Tibial artery (tissue), 4 donors: ENCODE measurements at places on chromosomes 13 and 19.
A peak's percentile ranks its signal among the peaks of the same experiment; 100 is the strongest.

GRCh38 chr13:48132961-48133360 is 38.1 kb upstream of the MED4 start:
- no peak for DNase-seq

DNA sequence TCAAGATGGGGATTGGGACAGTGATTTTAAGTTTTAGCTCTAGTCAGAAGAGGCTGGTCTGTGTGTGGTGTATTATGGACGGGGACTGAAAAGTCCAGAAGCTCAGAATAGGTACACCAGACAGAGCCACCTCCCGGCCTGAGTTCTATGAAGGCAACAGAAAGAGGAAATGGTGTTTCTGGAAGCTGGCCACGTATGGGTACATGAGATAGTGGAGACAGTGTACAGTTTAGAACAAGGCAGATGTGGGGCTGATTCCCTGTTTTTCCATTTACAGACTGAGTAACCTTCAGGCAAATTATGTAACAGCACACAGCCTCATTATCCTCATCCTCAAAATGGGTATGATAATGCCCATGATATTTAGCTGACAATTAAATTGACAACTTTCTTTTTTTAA is 1.3 kb downstream of the ZNF175 start:
- no peak for DNase-seq

DNA sequence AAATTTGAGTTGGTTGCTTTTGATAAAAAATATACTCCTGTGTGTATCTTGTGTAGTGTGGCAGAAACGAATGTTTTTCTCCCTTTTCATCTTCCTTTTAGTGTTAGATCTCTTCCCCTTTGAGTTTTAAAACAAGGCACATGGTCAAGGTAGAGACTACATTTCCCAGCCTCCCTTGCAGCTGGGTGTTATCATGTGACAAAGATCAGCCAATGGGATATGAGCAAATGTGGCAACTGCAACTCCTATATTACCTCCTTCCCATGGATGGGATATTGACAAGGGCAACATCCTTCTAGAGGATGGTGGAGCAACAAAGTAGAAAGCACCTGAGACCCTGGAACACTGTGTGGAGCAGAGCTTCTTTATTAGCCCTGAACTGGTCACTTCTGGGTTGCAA is 42.4 kb downstream of the ADGRE3 start:
- DNase-seq = no peak

GRCh38 chr19:40597329-40597838 is 3.8 kb upstream of the LTBP4 start:
- DNase-seq = no peak

DNA sequence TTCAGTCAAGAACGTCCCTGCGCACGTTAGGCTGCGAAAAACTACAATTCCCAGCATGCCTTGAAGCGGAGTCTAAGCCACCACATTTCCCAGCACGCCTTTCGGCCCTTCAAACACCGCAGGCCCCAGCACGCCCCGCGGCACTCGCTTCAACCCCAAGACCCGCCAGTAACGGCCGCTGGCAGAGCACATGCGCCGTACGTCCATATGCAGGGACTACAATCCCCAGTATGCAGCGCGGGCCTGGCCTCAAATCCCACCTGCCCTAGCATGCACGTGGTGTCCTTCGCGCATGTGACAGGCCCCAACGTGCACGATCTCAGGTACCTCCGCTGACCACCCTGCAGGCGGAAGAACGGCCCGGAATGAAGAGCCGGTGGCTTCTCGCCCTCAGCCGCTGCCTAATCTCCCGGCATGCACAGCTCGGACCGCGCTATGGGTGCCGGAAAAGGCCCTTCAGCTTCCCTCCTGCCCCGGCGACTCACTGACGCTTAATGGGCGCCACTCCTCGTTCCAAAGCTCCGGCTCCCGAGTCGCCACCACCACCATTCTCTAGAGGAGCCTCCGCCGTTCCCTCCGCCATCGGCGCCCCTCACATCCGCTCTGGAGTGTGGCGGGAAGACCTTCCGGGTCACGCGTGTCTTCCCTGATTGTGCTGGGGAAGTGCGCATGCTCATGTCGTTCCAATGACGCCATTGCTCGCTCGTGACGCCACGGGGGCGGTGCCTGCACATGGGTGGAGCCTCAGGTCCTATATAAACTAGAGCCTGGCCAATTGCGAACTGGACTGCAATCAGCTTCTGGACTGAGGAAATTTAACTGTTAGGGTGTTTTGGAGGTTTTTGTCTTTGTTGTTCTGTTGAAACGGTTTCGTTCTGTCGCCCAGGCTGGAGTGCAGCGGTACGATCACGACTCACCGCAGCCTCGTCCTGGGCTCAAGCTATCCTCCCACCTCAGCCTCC is at the start of gene DUS3L:
DUS3L (minus strand) TSS at position 605 of the 962 bp plus-strand sequence; CDS start at position 583, 22 bp downstream.
- DNase-seq = peak; percentile 97

DNA sequence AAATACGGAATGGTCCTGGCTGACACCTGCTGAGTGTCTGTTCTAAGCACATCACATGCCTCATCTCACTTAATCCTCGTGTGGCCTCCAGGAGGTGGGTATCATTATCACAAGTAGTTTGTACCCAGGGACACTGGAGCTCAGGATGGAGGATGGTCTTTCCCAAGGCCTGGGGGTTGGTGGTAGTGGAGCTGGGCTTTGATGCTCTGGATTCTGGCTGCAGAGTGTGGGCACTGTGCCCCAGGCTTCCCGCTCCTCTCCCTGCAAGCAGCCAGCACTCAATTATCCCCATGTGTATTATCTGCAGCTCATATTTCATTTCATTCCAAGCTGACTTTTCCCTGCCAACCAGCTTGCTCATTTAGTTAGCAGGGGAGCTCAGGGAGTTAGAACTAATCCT is 52.1 kb downstream of the SIAH3 start:
- no peak for DNase-seq

- no peak for DNase-seq
These were observed 5.9 kb downstream of the MBOAT7 start for GRCh38 chr19:54183431-54183830.

DNA sequence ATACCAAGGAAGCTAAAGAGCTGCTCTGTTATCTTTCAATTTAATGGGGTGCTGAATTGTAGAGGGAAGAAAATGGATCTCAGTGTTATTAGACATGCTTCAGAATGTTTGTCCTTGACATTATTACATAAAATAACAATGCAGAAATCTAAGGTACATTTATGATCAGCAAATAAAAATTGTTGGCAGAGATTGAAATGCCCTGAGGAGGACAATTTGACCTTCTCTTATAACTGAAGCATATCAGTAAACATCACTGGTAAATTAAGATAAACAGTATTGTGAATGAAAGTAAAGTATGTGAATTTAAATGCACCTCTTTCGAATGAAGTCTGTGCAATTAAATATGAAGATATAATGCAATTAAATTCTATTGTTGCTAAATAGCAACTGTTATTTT is 1362.1 kb upstream of the ATXN8OS start:
- no peak for DNase-seq

- DNase-seq = no peak
These were observed 34.9 kb upstream of the UQCRFS1 start for GRCh38 chr19:29247872-29248271.

DNA sequence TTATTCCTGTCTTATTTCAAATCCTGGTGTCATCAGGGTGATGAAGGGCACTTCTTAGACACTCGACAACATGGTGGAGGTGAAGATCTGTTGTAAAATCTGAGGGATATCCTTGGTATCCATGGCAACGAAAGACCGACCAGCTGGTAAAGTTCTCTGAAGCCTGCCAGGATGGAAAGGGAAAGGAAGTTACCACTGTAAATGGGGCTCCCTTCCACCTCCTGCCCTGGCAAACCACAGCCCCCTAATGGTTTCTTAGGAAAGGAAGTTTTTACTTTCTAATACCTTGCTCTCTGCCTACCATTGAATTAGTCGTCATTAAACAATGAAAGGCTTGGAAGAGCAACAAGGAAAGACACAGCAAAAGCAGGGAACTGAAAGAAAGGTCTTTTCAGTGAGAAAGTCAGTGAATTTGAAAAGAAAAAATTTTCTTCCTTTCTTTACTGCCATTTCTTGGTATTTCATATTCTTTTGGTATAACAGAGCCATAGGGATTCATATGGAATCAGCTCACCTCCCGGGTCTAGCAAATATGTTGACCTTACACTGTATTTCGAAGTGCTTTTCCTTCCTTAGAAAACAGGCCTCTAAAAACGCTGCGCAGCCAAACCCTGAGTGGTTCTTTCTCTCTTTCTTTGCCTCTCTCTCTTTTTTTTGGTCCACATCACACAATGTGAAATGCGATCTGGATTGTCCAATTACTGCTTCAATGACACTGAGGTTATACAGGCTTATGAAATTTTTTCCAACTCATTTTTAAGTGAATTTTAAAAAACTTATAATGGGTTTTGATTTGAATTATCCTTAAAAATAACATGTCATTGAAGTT is 111.0 kb downstream of the RGCC start:
- DNase-seq = no peak

- no peak for DNase-seq
These were observed 90.9 kb downstream of the GJA3 start for GRCh38 chr13:20069956-20070355.

DNA sequence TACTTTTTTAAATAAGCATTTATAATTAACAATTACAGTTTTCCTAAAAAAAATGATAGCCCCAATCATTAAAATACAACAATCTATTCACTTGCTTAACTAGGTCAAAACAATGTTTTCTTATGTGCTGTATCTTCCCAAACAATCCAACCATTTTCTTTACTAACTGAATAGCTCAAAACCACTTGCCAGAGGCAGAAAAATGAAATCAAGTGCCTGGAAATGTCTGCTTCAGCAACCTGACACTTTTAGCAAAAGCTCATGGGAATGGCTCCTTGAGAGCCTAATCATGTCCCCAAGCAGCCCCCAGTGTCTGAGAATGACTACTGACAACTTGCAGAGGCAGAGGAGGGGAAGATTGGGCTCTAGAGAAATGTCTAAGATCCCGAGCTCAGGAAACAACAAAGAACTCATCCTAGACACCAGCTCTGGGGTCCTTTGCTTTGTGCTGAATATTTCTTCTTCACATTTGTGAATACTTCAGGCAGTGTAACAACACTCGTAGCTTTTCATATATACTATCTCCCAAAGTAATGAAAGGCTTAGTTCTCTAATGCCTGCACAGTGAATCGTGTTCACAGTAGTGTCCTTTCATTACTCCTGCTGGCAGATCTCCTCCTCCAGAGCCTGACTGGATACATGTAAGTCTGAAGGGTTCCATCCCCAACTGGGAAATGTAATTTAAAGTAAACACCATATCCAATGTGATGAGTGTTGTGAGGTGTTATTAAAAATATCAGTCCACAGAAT is 280.0 kb downstream of the LHFPL6 start:
- DNase-seq = no peak

DNA sequence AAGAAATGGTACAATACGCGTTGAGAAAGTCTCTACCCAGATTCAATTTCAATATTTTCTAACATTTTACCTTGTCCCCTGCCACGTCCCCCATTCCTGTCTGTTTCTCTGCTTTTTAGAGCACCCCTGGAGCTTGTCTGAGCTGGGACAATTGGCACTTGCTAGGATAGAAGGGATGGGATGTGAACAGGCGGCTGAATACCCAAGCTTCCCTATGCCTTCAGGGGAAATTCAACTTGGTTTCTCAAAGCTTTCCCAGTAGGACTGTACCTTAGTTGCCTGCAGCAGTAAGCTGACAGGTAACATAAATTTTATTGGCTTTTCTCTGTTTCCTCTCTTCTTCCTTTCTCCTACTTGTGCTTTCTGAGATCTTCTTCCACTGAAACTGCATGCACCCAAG is 1663.3 kb downstream of the EFNB2 start:
- DNase-seq = no peak

DNA sequence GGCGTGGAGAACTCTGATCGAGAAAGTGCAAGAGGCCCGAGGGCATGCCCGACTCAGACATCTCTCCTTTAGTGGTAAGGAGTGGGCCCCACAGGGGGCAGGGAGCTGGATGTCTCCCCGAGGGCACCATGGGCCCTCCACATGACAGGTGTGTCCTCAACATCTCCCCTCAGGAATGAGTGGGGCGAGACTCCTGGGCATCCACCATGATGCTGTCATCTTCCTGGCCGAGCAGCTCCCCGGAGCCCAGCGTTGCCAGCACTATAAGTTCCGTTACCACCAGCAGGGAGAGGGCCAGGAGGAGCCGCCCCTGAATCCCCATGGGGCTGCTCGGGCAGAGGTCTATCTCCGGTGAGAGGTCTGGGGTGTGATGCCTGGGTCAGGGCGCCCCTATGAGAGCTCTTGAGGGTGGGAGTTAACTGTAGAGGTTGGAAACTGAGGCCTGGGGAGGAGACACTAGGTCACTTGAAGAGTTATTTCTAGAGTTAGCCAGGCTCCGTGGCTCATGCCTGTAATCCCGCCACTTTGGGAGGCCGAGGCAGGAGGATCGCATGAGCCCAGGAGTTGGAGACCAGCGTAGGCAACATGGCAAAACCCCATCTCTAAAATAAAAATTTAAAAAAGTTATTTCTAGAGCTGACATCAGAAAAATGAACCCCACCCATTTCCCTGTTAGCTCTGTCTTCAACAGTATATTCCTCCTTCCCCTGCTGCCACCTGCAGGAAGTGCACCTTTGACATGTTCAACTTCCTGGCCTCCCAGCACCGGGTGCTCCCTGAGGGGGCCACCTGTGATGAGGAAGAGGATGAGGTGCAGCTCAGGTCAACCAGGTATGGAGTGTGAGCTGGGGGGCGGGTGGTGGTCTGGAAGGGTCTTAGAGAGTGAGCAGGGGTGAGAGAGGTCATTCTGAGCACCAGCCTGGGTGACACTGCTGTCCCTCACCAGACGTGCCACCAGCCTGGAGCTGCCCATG is 5.1 kb downstream of the IGFLR1 start:
- DNase-seq = no peak

DNA sequence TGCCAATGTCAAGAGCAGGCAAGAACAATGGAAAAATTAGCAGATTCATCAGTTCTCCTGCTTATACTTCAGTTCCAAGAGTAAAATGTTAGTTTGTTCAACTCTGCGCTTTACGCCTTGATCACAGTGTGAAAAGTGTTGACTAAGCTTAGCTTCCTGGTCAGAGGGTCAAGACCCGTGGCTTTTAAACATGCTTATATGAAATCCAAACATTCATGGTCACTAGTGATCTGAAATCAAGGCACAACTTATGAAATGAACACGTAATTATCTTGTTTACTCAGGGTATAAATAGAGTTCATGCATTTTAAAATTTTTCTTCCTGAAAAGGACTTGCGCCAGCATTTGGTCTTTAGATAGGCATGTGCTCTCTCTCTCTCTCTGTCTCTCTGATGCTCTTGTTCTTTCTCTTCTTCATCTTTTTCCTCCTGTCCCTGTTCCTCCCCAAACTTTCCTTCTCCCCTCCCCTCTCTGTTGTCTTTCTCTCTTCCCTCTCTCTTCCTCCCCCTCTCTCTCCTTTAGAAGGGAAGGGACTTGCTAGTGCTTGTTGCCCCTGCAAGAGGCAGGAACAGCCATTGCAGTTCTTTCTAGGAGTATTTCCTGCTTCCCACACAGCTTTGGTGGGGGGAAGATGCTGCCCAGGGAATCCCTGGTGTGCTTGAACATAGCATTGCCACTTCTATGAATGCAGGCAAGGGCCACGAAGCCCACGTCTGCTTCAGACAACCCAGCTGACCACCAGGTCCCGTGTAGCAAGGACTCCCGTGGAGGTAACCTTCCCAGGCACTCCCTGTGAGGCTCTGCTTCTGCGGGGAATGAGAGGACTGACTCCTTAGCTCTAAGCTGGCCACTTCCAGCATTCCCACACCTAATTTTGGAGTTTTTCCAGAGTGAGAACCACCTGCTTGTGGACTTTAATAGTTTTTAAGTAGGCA is 7.1 kb upstream of the ZNF536 start:
- DNase-seq = no peak

GRCh38 chr19:1383017-1383311 is 743 bp upstream of the NDUFS7 start:
- DNase-seq = no peak

GRCh38 chr13:51935326-51936171 is 73.8 kb downstream of the CCDC70 start:
- no peak for DNase-seq

GRCh38 chr19:29687244-29687896 is 22.1 kb downstream of the PLEKHF1 start:
- peak; percentile 82 for DNase-seq
